CD4-positive, alpha-beta memory T cell (primary cell): ENCODE measurements at places on chromosomes 5 and 9. TPM values are rescaled to one million over a fixed set of nuclear protein-coding genes. Genes with fewer than 3 reads are reported as not detected.

Gene NR2F1-AS1
- total RNA-seq, result not detected

Gene KCNV2
- total RNA-seq, result not detected

Gene HAVCR2
- total RNA-seq, result 2.7 TPM

Gene FBP2
- not detected for total RNA-seq

Gene ANKRD55
- 12.3 TPM for total RNA-seq

Gene OTULINL
- total RNA-seq, result 24.7 TPM

Gene TLR4
- 0.83 TPM for total RNA-seq

Gene MLANA
- total RNA-seq, result not detected

Gene CDH9
- total RNA-seq, result not detected

Gene FAXDC2
- 0.47 TPM for total RNA-seq

DNA sequence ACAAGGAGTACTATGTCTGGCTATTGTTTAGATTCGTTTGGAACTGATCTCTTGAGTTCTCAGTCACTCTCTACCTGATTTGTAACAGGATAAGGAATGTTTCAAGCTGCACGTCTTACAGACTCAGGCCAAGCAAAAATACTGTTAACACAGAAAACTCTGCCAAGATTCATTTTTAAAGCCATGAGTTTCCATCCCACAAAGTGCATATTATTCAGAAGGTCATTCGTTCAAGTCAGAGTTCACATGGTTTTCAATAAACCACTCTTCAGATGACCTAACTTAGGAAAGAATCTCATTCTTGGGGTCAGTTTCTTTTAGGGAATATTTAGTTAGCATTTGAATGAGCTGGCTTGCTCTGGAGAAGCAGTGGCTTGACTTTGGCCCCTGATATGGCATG lies 49.3 kb downstream of the F2R start:
- H3K27me3 ChIP-seq, result no peaks in the 10 kb centered on the region
- H3K4me1 ChIP-seq, result no peaks in the 10 kb centered on the region
- DNase-seq, result no peak
- no peak overlapping the region for H3K4me3 ChIP-seq

DNA sequence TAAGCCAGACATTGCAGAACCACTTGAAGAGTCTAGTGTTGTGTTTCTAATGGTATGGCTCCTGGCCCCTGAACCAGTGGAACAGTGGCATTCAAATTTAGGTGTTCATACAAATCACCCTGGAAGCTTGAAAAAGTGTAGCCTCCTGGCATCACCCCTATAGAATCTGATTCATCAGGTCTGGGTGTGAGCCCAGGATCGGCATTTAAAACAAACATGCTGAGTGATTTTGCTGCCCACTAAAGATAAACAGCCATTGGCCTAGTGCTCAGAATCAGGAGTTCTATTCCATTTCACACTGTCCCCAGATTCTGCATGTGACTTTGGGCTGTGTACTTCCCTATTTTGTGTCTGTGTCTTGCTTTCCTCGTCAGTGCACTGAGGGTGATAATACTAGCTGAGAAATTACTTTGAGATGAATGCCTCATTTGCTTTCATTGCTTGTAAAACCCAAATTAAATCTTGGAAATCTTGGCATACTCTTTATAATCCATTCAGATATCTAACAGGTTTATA lies 241.5 kb upstream of the CLINT1 start:
- no peak overlapping the region for H3K27ac ChIP-seq
- no peaks in the 10 kb centered on the region for H3K4me1 ChIP-seq
- H3K27me3 ChIP-seq, result no peaks in the 10 kb centered on the region

DNA sequence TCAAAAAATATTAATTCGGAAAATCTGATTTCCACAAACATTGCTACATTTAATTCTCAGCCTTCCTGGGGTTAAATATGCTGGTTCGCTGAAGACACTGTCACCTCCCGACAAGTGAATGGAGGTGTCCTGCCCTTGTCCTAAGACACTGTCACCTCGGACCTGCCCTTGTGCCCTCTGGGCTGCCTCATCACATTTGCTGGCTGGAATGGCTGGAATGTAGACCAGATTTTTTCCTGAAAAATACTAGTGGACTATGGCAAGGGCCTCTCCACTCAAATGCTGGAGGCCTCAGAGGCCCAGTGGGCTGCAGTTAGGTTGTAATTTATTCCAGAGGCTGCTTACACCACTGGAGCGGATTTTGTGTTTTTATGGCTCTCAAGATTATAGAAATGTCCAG lies 28.2 kb downstream of the CACNA1B start:
- H3K4me1 ChIP-seq, result no peaks in the 10 kb centered on the region
- DNase-seq, result no peak
- H3K27ac ChIP-seq, result no peak overlapping the region
- H3K27me3 ChIP-seq, result peaks cover 5% of the 10 kb centered on the region
- H3K36me3 ChIP-seq, result no peaks in the 10 kb centered on the region

GRCh38 chr5:142295084-142295758 lies 29.6 kb downstream of the SPRY4 start:
- no peak overlapping the region for H3K4me3 ChIP-seq
- DNase-seq, result no peak
- H3K4me1 ChIP-seq, result no peaks in the 10 kb centered on the region
- no peaks in the 10 kb centered on the region for H3K36me3 ChIP-seq
- H3K27ac ChIP-seq, result no peak overlapping the region

- no peaks in the 10 kb centered on the region for H3K27me3 ChIP-seq
- H3K36me3 ChIP-seq, result no peaks in the 10 kb centered on the region
- peaks cover 6% of the 10 kb centered on the region for H3K4me1 ChIP-seq
- H3K4me3 ChIP-seq, result no peak overlapping the region
Measured at GRCh38 chr9:91199739-91200497, 161.8 kb downstream of the AUH start.

DNA sequence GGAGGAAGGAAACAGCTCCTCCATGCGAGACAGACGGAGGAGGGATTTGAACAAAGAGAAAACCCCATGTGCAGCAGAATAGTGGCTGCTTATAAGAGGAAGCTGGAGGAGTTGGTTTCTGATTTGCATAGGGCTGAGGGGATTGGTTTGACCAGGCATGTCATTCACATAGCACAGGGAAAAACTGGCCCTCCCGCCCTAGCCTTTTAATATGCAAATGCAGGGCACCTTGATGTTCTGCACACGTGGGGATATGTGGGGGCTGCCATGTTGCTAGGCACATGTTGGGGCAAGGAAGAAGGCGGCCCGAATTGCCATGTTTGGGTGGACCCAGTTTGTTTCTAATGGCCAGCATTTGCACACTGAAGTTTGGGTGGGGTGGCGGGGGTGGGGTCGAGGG lies 42.2 kb downstream of the OSMR start:
- no peak overlapping the region for H3K4me3 ChIP-seq
- peaks cover 5% of the 10 kb centered on the region for H3K27me3 ChIP-seq
- H3K4me1 ChIP-seq, result no peaks in the 10 kb centered on the region

- no peaks in the 10 kb centered on the region for H3K4me1 ChIP-seq
- H3K27me3 ChIP-seq, result no peaks in the 10 kb centered on the region
- no peak for DNase-seq
- no peaks in the 10 kb centered on the region for H3K36me3 ChIP-seq
- no peak overlapping the region for H3K27ac ChIP-seq
- H3K4me3 ChIP-seq, result no peak overlapping the region
Measured at GRCh38 chr5:151900891-151901290, 23.8 kb downstream of the GLRA1 start.

- no peak for DNase-seq
- H3K4me1 ChIP-seq, result no peaks in the 10 kb centered on the region
- H3K4me3 ChIP-seq, result no peak overlapping the region
Measured at GRCh38 chr9:79970146-79970425, 398.3 kb downstream of the TLE4 start.

GRCh38 chr9:20980832-20981455 lies 50.5 kb downstream of the HACD4 start:
- H3K27ac ChIP-seq, result no peak overlapping the region
- DNase-seq, result no peak
- no peak overlapping the region for H3K4me3 ChIP-seq

DNA sequence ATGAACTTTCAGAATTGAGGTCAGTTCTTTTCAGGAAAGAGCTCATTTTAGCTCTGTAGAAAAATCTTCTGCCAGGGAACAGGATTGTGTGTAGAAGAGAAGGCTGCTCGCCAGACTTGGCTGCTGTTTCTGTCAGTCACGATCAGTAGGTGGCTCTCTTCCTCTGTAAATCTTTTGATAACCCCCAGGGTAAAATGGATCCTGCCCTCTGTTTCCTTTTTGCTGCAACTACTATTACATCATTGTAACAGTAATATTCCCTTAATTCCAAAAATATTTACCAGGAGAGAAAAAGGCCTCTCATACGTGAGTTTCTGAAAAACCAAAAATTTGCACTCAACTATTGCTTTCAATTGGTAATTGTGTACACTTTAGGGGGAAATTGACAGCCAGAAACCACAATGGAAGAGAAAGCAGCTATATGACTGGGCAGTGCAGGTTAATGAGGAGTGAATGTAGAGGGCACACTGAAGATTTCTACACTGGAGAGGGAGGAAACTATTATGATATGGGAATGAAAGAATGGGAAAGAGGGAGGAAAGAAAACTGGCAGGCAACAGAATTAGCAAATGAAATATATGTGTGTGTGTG lies 12.3 kb downstream of the IFNA21 start:
- H3K4me1 ChIP-seq, result peaks cover 4% of the 10 kb centered on the region
- DNase-seq, result peak; percentile 6
- H3K36me3 ChIP-seq, result no peaks in the 10 kb centered on the region
- H3K27ac ChIP-seq, result no peak overlapping the region
- H3K4me3 ChIP-seq, result no peak overlapping the region
- H3K27me3 ChIP-seq, result no peaks in the 10 kb centered on the region

- no peak for DNase-seq
- H3K4me3 ChIP-seq, result no peak overlapping the region
- H3K27me3 ChIP-seq, result no peaks in the 10 kb centered on the region
- no peaks in the 10 kb centered on the region for H3K36me3 ChIP-seq
- H3K4me1 ChIP-seq, result no peaks in the 10 kb centered on the region
- H3K27ac ChIP-seq, result no peak overlapping the region
Measured at GRCh38 chr9:116467740-116468351, 219.3 kb upstream of the TRIM32 start.

DNA sequence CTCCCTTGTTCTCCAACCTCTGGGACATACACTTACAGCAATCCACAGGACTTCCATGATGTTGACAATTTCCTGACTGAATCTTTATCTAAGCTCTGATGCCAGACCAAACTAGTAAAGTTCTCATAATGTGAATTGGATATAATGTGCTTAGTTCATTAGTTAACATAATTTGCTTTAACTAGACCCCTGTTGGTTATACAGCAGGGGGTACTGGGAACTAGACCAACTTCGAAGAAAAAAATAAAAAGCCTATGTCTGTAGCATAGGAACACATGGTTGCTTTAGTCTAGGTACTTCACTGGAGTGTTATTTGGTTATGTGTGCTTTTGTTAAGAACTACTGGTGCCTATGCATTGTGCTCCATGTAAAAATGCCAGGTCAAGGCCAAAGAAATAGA lies 173.8 kb downstream of the ADAMTS6 start:
- H3K27ac ChIP-seq, result no peak overlapping the region
- DNase-seq, result no peak
- H3K4me1 ChIP-seq, result no peaks in the 10 kb centered on the region
- no peak overlapping the region for H3K4me3 ChIP-seq

DNA sequence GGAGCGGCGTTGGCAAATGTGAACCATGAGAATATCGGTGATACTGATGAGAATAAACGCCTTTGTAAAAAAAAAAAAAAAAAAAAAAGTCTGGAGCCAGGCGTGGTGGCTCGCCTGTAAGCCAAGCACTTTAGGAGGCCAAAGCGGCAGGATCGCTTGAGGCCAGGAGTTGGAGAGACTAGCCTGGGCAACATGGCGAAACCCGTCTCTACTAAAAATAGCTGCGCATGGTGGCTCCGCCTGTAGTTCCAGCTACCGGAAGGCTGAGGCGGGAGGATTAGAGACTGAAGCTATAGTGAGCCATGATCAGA lies 425 bp upstream of the NFX1 start:
- no peak for DNase-seq
- peaks cover 10% of the 10 kb centered on the region for H3K36me3 ChIP-seq
- no peaks in the 10 kb centered on the region for H3K27me3 ChIP-seq
- H3K4me3 ChIP-seq, result no peak overlapping the region
